Activated CD8-positive, alpha-beta T cell treated with anti-CD3 and anti-CD28 coated beads, Interleukin-2, amount 10 ng/mL, durations not matched to agents 7 days and 5 days (primary cell): ENCODE measurements at places on chromosomes 13 and 19.

DNA sequence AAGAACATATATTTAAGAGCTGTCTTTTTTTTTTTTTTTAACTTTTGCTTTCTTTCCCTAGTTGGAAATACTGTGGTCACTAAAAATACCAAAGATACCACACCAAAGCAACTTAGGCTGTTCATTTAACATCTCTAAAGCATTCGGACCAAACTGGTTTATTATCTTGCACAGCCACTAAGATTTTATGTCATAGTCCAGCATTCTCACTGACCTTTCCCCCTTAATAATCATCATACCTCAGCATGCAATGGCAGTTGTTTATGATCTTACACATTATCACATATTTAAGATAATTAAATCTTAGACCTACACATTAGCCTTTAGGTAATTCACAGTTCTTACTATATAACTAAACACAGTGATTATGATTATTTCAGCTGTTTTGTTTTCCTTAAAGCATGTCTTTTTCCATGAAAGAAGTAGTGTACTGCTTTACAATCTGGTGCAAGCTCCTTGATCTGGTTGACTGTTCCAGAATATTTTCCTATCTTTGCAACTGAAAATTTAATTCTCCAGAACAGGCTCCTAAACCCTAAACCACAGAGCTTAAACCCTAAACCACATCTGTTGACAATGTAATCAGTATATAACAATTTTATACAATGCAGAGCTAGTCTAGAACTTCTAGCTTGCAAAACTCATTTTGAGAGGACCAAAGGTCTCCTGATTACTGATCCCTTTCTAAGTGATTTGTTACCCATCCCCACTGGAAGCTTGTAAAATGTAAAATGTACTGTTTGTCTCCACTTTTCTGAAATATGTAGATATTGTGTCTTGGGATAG lies 74.2 kb downstream of the CDK8 start:
- no peak for DNase-seq

- DNase-seq = peak; percentile 75
Observed at GRCh38 chr13:106917673-106918556, 350.0 kb upstream of the ARGLU1 start.

- peak; percentile 96 for DNase-seq
Observed at GRCh38 chr19:18279516-18280246, 1.7 kb downstream of the JUND start.

DNA sequence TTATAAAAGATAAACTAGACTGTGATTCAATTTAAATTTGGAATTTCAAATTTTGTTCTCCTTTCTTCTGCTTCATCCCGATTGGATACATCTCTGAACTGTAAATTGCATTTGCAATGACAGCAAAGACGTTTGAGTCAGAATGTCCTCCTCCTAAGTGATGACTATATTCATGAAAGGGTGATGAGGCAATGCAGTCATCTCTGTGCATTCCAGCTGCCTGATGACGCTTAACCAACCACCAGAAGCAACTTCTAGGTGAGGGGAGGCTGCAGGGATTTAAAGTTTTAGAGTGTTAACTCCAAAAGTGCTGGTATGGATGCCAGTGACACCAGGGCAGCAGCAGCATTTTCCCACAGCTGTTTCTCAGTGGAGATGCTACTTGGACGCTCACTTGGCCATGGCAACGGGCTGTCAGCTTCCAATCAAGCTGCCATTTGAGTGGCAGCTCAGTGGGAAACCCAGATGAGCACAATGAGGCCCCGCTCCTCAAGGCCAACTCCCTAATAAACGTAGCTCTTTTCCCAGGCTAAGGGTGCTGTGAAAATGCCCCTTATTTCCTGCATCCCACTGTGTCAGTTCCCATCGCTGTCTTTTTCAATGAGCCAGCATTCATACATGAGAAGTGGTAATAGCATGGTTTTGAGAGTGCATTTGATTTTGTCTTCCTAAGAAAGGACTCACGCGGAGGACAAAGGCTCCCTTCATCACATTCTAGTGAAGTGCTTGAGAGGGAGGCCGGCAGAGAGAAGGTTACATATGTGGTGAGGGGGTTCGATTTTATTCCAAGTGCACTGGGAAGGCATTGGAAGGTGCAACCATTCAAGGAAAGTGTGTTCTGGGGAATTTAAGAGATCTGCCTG lies 45.2 kb upstream of the AMER2 start:
- no peak for DNase-seq

DNA sequence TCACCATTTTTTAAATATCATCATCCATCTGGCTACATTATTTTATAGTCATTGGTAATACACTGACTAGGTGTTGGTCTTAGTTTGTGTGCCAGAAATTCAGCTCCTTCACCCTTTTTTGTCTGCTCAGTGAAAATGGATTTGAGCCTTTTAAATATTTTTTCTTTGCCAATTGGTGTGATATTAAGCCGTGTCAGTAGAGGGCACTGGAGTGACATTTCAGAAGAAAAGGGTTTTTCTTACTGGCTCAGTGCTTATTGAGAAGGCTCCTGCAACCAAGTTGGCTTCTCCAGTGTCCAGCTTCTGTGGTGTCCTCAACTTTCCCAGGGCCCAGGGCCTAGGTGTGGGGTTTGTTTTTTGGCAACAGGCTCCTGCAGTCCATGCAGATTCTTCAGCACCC lies 546.6 kb downstream of the DACH1 start:
- no peak for DNase-seq

DNA sequence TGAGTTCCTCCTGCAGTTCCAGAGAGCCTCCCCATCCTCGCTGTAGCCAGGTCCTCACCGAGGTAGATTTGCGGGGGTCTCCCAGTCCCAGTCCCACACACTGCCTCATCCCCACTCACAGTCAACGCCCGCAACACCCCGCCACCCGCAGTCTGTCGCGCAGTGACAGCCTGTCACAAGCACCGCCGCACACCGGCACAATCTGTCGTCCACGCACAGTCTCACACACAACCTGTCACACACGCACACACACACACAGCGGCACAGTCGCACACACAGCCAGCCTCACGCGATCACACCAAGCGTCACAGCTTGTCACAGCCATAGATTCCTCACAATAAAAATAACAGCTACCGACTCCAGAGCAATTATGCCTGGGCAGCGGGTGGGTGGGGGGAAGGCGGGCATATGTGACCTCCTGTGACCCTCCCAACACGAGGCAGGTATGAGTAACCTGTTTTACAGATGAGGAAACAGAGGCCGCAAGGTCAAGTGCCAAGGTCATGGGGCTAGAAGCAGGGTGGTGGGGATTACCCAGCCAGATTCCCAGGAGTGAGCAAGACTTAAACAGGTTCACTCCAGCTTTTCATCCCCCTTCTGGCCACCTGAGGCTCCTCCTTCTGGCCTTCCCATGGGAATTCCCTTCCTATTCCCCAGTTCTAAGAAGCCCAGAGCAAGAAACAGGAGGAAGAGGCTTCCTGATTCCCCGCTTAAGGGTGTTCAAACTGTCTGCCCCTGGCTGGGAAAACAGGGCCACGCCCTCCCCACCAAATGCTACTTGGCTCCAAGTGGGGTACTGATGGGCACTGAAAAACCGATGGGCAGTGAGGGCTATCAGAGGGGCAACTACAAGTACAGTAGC lies 13.9 kb downstream of the NFIX start:
- no peak for DNase-seq

- no peak for DNase-seq
Observed at GRCh38 chr19:18484992-18485391, 36.9 kb downstream of the ELL start.

- peak; percentile 34 for DNase-seq
Observed at GRCh38 chr19:35206855-35207254, 21.7 kb downstream of the FAM187B start.

GRCh38 chr13:24192811-24193162 lies 32.3 kb downstream of the SPATA13 start:
- DNase-seq = no peak

DNA sequence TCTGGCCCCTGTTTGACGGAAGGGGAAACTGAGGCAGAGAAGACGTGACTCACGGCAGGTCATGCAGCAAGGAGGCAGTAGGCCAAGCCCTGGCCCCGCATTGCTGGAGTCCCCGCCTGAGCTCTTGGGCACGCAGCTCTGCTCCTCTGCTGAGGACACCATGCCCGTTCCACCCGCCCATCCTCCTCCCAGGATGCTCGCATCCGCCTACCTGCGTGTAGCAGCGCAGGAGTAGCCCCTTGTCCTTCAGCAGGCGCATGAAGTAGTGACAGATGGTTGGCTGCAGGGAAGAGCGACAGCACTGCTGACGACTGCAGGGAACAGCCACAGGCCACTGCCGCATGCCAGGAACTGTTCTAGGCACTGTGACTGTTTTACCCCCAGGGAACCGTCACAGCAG lies 10.5 kb downstream of the SIRT2 start:
- DNase-seq = no peak

DNA sequence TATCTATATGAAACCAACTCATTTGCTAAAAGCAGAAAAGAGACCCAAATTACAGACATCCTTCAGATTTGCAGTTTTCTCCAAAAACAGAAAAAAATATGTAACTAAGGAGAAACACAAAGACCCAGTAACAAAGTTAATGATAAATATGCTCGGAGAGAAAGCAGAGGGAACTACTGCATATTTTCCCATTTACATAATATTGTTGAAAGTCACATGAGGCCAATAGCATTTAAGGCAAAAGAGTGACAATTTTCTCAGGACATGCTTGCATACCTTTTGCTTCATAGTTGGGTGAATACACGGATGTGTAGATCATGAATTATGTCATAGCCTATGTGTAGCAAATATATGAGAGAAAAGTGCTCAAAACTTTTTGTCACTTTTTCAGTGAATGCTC lies 310.3 kb downstream of the EFNB2 start:
- no peak for DNase-seq

DNA sequence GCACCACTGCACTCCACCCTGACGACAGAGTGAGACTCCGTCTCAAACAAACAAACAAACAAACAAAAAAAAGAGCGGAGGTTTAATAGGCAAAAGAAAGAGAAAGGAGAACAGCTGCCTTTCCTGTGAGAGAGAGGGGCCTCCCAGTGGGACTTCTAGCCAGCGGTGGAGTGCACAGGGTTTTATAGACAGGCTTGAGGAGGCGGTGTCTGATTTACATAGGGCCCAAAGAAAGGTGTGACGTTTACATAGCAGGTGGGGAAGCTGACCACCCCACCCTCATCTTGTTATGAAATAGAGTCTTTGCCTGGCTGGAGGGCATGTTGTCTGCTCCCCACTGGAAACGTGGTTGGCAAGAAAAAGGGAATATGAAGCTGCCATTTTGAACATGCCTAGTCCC lies 106.0 kb upstream of the CSNK1A1L start:
- no peak for DNase-seq

DNA sequence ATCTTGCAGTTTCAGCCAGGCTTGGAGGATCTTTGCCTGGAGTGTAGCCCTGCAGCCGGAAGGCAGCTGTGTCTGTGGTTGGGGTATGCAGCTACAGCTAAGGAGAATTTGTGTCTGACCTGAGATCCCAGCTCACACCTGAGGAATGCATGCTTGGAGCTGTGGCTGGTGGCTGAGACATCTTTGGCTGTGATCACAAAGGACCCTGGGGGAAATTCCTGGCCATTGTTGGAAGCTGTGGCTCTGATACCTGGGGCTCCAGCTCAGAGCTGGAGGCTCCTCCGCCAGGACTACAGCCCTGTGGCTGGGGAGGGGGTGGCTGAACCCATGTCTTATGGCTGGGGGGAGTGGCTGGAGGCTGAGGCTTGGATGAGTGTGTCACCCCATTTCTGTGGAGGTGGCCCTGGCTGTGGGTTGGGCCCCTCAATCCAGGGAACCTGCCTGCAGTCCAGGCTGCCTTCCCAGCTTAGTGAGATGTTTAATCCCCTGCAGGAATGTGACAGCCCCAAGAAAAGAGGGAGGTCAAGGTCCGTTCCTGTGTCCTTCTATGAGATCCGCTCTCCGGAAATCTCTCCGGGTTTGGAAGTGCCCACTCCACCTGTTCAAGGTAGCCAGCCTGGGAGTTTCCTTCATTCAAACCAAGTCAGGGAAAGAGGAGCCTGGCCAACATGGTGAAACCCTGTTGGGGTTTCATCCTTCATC lies 27.6 kb downstream of the ARHGEF18 start:
- no peak for DNase-seq

- DNase-seq = no peak
Observed at GRCh38 chr19:17156296-17156946, 58.7 kb upstream of the USE1 start.

- no peak for DNase-seq
Observed at GRCh38 chr19:44755219-44755618, 6.7 kb downstream of the BCL3 start.

DNA sequence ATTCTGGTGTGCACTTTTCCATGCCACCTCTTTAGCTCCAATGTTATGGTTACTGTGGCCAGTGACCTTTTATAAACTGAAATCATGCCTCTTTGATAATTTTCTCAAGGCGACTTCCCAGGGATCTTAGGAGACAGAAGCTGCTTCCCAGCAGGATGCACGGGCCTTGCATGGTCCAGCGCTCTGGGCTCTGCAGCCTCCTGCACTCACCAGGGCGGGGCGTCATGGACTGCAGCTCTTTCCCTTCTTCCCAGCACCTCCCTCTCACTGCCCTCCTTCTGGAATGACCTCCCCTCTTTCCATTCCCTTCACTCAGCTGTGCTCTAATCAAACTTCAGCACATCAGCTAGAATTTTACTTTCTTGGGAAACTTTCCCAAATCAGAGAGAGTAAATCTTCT lies 318.3 kb downstream of the IRS2 start:
- no peak for DNase-seq

GRCh38 chr19:6671960-6672359 lies 2.0 kb upstream of the TNFSF14 start:
- DNase-seq = no peak

- no peak for DNase-seq
Observed at GRCh38 chr13:73390100-73390499, 331.3 kb downstream of the KLF5 start.

DNA sequence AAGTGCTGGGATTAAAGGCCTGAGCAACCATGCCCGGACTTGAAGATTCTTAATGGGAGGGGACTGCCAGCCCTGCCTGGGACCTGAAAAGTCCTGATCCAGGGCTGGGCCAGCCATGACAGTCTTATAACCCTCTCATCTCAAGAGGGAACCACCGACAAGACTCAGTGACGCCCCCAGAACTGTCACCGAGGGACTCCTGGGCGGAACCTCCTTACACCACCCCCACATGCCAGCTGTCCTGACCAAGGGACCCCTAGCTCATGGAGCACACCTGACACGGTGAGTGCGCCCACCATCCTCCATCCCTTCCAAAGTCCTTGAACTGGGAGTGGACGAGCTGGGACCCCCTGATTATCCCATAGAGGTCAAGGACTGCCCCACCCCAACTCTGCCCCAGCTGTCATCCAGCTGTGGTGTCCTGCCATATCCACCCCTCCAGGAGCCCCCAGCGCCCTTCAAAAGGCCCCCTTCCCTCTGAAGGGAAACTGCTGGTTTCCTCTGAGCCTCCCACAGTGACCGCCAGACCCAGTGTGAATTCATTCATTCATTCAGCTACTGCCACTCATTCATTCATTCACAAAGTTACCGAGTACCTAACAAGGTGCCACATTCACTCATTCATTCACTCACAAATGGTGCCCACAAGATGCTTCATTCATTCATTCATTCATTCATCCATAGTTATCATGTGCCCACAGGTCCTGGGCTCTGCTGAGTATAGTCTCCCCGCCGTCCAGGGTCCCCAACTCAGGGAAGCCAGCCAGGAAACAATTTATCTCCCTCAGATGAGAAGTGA lies 3.7 kb downstream of the NDUFA11 start:
- no peak for DNase-seq
